GM19239 (cell line): ENCODE measurements at places on chromosomes 2 and 18.

GRCh38 chr2:43011158-43011491, 215.3 kb downstream of the ZFP36L2 start:
- no peak for DNase-seq

- DNase-seq = no peak
These were observed 49.1 kb downstream of the CLIP4 start for GRCh38 chr2:29164091-29164846.

DNA sequence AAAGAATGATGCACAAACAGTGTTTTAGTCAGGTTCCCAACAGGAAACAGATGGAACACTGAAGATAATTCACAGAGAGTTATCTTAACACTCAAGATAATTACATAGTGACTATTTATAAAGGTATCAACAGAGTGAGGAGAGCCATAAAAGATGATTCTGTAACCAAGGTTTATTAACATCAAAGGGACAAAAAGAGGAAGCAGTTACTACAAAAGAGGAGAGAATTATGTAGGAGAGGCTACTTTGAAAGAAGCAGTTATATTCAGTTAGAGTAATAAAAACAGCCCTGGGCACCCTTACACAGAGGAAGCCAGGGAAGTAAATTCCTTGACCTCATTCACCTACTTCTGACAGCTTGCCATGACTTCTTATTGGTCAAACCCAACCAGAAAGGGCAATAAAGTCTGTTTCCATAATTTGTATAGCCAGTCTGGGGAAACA, 326.5 kb upstream of the SLC39A10 start:
- DNase-seq = no peak

DNA sequence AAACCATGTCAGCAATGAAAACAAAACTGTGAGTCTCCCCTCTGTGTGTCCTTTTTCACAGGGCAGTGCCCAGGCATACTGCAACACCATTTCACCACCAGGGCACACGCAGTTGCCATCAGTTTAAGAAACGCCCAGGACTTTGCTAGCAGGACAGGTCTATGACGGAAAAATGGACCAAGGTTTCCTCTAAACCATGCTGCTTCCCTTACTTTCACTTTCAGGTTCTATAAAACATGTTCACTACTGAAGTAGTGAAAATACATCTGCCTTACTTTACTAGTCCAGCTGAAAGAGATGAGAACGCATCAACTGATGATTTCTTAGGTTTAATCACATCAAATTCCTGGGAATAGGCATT, 110.5 kb downstream of the TCF4 start:
- DNase-seq = no peak

- DNase-seq = no peak
These were observed 25.0 kb downstream of the TTN start for GRCh38 chr2:178782236-178782635.

- DNase-seq = no peak
These were observed 98.5 kb upstream of the BOD1L2 start for GRCh38 chr18:57048351-57048750.

- no peak for DNase-seq
These were observed 16.3 kb upstream of the ITGA4 start for GRCh38 chr2:181440919-181441318.

DNA sequence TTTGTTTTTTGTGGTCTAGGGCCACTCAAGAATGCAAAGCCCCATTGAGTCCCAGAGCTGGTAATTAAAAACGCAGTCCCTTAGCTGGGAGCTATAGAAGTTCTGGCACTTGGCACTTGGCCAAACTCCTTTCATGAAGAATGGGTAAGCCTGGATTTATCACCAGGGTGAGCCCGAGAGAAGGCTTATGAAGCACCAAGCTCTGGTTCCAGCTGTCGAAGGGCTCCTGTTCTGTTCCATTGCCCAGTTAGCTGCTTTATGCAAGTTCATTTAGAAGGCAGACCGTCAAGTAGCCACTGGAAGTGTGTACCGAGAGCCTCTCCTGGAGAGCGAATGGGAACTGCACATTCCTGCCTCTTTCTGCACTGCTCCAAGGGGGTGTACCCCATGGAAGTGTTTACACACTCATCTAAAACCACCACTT, 14.2 kb downstream of the ECEL1 start:
- no peak for DNase-seq

- no peak for DNase-seq
These were observed 179.4 kb upstream of the SESTD1 start for GRCh38 chr2:179444056-179444455.

DNA sequence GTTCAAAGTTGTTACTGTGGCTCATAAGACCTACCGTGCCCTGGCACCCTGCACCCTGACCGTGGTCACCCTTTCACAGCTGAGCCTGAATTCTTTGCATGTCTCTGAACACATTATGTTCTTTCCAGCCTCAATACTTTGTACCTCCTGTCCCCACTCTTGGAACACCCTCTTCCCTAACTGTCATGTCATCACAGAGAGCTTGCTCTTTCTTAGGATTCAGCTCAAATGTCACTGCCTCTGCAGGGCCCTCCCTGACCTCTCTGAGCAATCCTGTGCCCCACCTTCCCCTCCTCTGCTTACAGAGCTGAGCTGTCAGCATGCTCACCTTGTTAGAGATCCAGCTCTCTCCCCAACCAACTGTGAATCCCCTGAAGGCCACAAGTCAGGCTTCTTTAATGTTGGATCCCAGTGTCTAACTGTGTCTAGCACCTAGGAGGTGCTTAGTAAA, 15.0 kb downstream of the PRKAG3 start:
- DNase-seq = no peak

DNA sequence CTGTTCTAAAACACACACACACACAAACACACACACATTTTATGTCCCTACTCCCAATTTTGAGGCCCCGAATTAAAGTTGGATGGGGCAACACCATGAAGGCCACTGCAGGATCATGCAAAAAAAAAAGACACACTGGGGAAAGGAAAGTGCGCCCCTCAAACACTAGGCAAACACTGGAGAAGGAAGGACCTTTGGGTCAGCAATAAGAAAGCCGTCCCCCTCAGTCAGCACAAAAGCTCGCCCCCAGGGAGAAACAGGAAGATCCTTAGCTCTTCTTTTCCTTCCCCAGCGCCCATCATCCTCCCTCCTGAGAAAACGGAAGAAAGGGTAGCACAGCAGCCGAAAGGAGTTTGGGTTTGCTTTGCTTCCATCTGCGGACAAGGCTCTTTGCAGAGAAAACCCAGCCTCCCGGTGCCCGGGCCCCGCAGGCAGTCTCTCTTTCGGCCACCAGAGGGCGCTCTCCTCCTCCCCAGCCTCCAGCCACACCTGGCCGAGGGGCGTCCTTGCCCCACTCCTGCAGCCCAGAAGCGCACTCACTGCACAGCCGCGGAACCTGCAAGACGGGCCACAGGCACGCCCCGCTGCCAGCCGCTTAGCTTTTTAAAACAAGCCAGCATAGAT, 248.5 kb downstream of the CDH20 start:
- peak; percentile 52 for DNase-seq

DNA sequence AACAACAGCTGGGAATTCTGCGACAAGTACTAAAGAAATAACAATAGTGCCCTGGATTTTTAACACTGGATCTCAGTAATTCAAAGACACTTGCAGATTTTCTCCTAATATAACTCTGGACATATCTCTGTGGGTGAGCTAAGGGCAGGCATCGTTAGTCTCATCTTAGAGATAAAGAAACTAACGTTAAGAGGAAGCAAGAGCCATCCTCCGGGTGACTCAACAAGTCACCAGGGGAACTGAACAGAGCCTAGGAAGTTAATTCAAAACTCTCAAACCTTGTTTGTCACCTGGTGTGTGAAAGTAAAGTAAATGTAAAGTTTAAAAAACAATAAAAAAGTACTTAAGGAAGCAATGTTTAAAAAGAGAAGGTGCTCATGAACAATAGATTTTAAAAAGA, 41.6 kb upstream of the NRP2 start:
- no peak for DNase-seq

GRCh38 chr2:10183146-10183675, 60.7 kb downstream of the RRM2 start:
- no peak for DNase-seq

DNA sequence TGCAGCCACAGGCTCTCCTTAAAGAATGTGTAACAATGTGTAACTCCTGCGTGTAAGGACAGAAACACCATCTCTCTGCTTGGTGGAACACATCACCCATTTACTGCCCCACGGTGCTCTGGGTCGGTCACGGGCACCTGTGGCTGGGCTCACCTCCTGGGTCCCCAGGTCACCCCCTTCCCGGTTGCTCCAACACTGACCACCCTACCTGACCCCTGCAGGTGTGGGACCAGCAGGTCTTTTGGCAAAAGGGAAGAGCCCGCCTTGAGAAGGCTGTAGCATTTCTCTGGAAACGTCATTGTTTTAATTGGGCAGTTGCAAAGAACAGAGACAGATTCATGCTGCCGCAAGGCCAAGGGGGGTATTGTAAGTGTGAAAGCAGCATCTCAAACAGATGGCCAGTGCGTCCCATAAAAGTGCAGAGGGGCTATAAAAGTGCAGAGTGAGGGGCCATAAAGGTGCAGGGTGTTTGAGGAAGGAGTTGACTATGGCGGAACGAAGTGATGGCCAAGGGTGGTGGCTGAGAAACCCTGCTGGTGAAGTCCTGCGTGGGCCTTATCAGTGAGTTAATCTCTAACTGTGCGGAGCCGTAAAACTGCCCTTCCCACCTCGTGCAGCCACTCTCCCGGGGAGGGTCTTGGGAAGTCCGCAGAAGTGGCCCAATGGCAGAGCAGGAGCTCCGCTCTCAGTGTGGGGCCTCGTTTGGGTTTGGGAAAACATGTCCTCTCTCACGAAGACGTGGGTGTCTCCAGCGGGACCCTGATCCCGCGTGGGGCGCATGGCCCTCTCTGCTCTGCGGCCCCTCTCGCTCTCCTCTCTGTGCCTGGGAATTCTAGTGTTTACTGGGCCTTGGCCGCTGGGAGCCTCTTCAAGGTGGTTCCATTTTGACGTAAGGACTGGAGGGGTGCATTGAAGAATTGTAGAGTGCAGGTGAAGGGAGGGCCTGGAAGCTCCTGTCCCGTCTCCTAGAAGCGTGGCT, 13.7 kb upstream of the NEU4 start:
- DNase-seq = no peak

DNA sequence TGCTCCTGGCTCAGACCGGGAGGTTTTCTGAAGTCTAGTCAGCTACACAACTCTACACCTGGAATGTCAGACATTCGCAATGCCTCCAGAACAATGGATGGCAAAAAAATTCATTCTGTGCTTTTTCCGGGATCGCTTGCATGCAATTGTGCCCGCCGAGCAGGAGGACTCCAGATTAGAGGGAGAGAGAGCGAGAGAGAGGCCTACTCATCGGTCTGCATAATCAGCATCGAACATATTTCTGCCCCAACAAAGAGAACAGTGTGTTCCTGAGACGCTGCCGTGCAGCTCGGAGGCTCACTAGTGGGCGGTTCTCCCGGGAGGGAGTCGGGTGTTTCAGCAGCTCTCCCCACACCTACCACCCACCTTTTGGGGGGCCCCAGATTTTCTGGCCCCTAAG, 117.1 kb downstream of the KLHL29 start:
- DNase-seq = no peak

DNA sequence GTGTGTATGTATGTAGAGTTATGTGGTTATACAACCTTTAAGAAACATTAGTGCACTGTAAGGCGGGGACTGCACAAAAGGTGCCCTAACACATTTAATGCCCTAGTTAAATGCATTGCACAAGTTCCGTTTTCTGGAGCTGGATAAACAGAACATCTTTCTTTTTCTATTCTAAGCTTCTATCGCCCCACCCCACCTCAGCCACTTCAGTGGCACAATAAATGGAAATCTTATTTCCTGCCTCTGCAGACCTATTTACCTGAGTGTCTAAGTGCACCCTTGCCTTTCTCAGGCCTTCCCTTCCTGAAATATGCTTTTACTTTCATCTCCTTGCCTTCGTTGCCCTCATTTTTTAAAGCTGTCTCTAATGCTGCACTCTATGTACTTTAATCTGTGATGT, 123.5 kb downstream of the TANC1 start:
- no peak for DNase-seq

GRCh38 chr18:62812242-62812641, 96.9 kb downstream of the PHLPP1 start:
- no peak for DNase-seq

GRCh38 chr2:207902821-207903220, 122.5 kb downstream of the PLEKHM3 start:
- DNase-seq = no peak

DNA sequence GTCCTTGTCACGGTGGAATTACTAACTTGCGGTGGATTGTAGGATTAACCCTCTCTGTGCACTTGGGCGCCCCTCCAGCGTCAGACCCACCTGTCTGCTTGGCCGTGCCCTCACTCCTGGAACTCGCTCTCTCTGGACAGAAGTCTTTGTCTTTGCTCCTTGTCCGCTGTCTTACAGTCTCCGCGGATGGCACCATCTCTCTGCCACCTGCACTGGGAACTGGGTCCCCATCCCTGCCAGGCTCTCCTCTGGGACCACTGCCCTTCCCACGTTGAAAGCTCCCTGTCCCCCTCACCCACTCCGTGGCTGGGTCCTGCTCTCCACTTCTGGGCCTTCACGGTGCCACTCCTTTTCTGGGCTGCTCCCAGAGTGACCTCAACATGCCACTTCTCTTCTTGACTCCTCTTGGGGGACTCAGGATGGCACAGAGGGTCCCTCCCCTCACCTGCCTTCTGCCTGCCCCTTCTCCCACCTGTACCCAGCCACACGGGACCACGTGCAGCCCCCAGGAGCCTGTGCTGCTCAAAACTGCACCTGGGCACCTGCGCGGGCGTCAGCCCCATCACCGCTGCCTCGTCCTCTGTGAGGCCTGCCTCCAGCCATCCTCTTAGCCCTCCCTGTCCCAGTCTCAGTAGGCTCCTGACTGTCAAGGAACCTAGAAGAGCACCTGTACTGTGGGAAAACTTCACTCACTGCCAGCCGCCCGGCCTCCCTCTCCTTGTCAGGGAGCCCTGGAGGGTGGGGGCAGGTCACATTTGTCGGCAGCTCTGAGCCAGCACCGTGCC, 11.1 kb downstream of the CNDP2 start:
- no peak for DNase-seq

DNA sequence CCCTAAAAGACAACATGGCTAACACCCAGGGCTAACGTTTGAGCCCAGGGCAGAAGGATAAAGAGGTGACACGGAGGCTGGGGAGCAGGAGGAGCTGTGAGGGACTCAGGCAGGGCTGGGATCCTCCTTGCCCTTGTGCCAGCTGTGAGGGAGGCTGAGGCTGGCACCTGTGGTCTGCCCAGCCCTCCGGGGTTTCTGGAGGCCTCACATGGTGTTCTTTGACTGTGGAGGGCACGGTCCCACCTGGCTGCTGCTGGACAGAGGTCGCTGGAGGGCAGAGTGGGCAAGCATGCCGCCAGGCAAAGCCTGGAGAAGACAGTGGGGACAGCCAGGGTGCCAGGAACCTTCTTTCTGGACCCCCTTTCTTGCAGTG, 26.8 kb upstream of the CNNM3 start:
- no peak for DNase-seq

DNA sequence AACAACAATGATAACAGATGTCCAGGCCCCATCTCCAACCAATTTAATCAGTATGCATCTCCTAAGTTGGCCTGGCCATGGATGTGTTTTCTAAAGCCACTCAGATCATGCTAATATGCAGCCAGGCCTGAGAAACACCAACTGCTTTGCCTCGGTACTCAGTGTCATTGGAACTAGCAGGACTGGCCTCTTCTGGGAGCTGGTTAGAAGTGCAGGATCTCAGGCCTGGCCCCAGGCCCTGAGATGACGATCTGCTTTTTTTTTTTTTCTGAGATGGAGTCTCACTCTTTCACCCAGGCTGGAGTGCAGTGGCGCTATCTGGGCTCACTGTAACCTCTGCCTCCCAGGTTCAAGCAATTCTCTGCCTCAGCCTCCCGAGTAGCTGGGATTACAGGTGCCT, 69.1 kb downstream of the IRS1 start:
- DNase-seq = no peak
